Stimulated activated CD4-positive, alpha-beta T cell treated with anti-CD3 and anti-CD28 coated beads, Interleukin-12 subunit alpha, Interleukin-12 subunit beta, amount 100 ng/mL, for 4 hours (primary cell): ENCODE measurements at places on chromosomes 1 and 21.

DNA sequence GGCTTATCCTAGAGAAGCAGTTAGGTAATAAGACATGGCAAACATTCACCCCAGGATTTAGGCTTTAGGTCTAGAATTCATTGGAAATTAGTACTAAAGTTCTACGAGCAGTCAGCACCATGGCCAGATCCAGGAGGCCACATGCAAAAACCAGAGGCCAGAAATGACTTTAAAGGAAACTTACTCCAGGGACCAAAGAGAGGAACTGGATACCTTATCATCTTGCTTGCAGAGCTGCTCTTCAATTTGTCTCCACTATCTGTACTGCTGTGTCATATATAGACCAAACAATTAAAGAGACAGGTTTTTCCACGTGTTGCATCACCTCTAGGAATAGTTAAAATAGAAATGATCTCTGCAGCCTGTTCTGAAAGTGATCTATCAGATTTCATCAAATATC lies 127.8 kb downstream of the LMX1A start:
- DNase-seq, result no peak

GRCh38 chr1:180053594-180054567 lies 99.3 kb downstream of the CEP350 start:
- no peak for DNase-seq

GRCh38 chr21:24976238-24976637 lies 631.0 kb downstream of the MRPL39 start:
- no peak for DNase-seq

DNA sequence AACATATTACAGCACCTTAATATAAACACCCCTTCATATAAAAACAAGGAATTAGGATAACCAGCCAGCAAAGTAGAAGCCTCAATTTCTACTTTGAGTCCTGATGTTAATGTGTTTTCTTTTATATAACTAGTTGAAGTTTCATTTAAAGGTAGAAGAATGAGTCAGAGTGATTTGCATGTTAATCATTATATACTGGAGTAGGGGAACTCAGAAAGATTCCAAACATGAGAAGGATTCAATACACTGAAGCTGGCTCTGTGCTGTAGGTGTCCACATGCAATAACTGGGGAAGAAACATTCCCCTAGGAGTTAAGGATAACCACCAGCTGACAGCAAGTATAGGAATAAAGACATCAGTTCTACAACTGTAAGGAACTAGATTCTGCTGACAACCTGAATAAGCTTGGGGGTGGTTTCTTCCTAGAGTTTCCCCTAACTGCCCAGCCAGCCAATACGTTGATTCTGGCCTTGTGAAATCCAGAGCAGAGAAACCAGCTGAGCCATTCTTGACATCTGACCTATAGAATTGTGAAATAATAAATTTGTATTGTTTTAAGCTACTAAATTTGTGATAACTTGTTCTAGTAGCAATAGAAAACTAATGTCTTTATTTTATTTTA lies 33.4 kb upstream of the RNPC3 start:
- DNase-seq, result no peak

DNA sequence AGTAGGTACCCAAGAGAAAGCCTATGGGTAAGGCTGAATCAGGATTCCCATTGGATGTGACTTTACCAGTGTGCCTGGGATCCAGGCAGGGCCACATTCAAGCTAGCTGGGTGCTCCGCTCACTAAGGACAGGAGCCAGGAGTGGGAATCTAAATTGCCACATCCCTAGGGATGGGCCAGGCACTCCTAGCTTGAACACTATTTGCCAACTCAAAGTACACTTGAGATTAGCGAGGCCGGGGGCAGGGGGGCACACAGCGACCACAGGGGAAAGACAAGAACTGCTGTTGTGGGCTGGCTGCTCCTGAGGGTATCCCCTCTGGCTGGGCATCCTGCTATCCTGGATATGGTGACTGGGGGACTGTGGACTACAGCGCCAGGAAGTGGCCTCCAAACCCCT lies 4.3 kb downstream of the SLC45A3 start:
- no peak for DNase-seq

DNA sequence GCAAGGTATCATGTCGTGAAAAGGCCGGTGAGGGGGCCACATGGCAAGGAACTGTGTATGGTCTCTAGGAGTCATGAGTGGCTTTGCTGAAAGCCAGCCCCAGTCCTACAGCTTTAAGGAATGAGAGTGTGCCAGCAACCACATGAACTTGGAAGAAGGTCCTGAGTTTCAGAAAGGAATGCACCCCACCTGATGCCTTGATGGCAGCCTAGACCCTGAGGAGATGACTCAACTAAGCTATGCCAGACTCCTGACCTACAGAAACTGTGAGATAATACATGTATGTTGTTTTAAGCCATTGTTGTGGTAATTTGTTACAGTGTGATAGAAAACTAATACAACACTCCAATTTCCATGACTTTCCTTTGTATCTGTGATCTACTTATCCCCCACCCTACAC lies 33.5 kb upstream of the AKT3 start:
- DNase-seq, result no peak

- no peak for DNase-seq
Observed at GRCh38 chr1:56663846-56664245, 18.7 kb downstream of the PRKAA2 start.

- no peak for DNase-seq
Observed at GRCh38 chr1:75594327-75594726, 16.6 kb downstream of the SLC44A5 start.

- no peak for DNase-seq
Observed at GRCh38 chr1:119372503-119373086, 4.0 kb downstream of the HAO2 start.

DNA sequence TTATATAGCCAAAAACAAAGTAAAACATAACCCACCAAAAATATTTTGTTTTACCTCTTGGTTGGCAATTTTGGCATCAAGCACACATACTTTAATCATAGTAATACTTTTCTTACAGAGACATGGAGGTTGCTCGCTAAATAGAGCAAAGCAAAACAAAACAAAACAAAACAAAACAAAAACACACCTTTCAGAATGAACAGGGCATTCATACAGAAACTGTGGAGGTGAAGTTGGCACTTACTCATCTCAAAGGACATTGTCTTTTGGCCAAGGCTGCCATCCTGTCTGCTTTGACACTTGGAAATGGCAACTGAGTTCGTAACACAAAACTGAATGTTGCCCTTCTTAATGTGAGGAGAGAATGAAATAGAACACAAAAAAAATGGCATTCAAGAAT lies 773.1 kb downstream of the USP25 start:
- DNase-seq, result no peak

DNA sequence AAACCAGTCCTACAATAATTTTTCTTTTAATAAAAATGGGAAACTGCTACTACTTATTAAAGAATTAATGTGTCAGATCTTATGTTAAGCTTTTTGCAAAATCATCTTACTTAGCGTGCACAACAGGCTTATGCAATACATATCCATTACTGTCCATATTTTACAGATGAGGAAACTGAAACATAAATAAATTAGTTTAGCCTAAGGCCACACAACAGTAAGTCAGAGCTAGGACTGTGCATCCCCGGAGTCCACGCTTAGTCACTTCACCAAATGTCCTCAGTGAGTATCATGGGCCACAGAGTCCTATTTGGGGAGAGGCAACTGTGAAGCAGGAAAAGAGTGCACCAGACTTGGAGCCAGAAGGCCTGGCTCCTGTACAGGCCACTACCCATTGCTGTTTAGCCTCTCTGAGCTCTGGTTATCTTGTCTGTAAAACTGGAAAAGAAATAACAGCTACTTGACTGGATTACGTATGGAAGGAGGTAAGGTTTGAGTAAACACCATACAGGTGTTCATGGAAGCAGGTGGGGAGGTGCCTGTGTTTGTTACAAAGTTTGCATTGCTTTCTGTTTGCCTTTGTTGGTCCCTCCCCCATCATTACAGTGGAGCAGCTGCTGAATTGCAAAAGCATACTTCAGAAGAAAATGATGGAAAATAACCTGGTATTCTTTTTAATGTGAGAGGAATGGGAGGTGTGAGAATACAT lies 192.8 kb downstream of the FCRL5 start:
- no peak for DNase-seq

DNA sequence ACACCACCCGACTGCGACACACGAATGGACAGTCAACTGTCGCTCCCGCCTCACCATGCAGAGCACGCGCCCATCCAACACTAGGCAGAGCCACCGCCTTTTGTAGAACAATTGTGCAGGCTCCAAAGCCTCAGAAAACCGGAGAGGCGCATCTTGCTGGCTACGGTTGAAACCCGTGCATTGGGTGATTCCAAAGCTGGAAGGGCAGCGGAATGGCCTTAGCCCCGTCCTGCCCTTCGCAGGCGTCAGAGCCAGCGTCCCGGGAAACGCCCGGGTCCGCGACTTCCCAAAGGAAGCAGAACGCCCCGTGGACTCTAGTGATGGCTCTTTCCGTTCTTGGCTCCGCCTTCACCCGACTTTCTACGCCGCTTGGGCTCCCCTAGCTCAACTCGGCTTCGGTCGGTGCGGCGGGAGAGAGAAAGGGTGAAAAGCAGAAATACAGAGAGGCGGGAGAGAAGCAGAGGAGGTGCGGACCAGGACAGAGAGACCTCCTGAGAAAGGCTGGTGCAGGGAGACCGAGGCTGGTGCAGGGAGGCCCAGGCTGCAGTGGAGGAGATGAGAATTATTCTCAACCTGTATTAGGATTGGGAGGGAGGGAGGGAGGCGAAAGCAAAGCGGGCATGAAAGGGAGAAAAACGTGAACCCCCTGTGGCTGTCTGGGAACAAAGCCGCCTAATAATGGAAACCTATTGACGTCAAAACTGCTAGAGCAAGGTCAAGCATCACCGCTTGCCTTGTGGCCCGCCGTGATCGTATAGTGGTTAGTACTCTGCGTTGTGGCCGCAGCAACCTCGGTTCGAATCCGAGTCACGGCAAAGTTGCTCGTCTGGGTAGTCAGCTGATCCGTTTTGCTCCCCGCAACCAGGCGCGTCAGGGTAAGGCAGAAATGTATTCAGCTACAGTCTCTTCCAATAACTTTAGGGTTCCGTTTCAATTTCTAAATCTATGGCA lies 99.5 kb downstream of the PRKAB2 start:
- DNase-seq, result no peak

DNA sequence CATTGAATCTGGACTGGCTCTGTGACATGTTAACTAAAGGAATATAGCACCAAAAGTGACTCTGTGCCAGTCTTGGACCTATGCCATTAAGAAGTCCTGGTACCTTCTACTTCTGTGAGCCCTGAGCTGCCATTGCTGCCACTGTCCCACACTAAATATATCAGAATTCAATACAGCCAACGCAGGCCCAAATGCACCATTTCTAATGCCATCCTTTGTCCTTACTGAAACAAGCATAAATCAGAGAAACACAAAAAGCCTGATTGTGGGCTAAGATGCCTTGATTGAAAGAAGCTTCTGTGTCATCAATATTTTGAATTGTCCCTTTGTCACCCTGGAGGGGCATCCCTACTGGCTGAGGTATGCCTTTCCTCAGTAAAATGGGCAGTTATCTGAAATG lies 66.9 kb upstream of the NEK2 start:
- DNase-seq, result no peak

DNA sequence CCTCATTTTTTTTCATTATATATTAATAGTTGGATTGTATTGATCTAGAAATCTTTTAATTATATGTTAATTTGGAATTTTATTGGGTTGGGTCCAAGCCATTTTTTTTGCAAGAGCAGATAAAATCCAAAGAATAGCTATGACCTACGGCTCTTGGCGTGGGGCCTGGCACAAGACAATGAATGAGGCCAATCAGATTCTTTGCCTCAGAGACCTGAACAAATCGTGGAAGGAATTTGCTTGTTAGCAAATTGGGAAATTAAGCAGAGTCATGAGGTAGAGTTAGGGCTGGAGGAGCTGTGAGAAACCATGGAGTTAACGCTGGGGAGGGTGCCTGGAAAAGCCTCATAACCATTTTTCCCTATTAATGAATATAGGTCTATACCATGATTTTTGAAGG lies 40.1 kb downstream of the CAMSAP2 start:
- DNase-seq, result no peak

DNA sequence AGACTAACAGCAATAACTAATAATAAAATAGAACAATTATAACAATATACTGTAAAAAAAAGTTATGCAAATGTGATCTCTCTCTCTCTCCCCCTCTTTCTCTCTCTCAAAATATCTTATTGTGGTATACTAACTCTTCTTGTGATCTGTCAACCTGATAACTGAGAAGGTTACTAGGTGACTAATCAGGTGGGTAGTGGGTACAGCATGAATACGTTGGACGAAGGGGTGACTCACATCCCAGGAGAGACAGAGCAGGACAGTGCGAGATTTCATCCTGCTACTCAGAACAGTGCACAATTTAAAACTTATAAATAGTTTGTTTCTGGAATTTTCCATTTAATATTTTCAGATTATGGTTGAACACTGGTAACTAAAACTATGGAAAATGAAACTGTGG lies 257.5 kb downstream of the LRRC40 start:
- no peak for DNase-seq

DNA sequence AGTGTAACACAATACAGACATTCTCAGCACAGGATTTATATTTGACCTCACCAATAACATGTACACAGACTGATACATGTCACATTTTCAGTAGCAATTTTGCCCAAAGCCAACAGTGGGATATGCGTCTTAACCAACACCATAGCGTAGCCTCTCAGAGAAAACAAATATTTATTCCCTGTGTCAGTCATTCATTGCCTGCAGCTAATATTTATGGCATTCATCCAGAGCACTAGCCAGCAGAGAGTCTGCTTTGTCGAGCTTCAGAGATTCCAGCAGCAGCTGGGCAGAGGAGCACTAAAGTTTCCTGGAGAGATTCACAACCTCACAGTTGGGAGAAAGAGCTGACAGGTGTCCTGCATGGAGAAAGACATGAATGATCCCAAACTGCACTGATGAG lies 400.7 kb upstream of the DAB1 start:
- DNase-seq, result no peak

DNA sequence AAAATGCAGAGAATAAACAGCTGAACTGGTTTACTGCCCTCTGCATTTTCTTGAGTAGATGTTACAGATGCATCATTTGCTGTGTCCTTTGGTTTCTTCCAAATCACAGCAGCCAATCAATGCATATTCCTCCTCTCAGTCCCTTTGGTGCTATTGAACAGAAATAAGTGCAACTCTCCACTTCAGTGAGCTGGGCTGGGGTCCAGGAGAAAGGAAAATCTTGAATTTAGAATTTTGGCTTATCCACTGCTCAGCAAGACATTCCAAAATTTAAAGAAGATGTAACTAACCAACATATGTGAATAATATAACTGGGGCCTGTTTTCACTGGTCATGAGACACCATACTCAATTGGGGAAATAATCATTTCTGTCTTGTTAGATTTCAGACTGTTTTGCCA lies 39.2 kb downstream of the PRMT6 start:
- no peak for DNase-seq

GRCh38 chr1:65211331-65211730 lies 63.3 kb downstream of the AK4 start:
- DNase-seq, result no peak
